ENCODE measurements at places on chromosomes 7 and 10. TPM values are rescaled to one million over a fixed set of nuclear protein-coding genes. Genes with fewer than 3 reads are reported as not detected.
A peak's percentile ranks its signal among the peaks of the same experiment; 100 is the strongest.

DNA sequence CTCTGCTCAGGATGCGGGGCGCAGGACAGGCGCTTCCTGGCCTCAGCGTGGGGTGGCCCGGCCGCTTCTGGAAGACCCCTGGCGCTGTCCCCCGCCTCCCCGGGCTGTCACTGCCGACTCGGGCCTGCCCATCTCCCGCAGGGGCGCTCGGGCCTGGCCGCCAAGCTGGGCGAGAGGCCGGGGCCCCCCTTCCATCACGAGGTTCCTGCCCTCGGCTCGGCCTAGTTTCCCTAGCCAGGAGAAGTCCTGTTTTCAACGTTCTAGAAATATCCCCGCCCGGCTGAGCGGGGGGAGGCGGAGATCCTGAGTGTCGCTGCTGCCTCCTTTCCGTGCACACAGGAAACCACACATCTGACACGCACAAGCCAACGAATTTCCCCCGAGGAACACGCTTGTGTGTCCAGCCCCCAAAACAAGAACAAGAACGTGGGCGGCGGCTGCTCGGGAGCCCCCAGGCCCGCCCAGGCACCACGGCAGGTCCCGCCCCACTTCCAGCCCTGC, 33.7 kb downstream of the AP5Z1 start:
- DNase-seq: no peak

Gene TMEM72
- not detected for total RNA-seq

DNA sequence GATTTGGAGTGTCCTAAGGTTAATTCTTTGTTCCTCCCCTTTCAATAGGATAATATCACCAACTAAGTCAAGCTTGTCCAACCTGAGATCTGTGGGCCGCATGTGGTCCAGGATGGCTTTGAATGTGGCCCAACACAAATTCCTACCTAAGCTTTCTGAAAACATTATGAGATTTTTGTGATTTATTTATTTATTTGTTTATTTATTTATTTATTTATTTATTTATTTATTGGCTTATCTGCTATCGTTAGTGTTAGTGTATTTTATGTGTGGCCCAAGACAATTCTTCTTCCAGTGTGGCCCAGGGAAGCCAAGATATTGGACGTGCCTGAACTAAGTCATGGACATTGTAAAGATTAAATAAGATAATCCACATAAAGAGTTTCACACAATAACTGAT, 446.0 kb downstream of the PARD3 start:
- no peak for DNase-seq

Gene GATA3
- under 0.01 TPM for total RNA-seq

DNA sequence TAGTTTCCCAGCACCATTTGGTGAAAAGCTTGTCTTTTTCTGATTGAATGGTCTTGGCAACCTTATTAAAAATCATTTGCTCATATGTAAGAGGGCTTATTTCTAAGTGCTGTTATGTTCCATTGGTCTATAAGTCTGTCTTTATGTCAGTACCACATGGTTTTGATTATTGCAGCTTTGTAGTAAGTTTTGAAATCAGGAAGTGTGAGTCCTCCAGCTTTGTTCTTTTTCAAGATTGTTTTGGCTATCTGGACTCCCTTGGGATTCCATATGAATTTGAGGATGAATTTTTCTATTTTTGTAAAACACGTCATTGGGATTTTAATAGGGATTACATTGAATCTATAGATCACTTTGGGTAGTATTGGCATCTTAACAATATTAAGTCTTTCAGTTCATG, 5.4 kb downstream of the KIF11 start:
- DNase-seq: no peak

DNA sequence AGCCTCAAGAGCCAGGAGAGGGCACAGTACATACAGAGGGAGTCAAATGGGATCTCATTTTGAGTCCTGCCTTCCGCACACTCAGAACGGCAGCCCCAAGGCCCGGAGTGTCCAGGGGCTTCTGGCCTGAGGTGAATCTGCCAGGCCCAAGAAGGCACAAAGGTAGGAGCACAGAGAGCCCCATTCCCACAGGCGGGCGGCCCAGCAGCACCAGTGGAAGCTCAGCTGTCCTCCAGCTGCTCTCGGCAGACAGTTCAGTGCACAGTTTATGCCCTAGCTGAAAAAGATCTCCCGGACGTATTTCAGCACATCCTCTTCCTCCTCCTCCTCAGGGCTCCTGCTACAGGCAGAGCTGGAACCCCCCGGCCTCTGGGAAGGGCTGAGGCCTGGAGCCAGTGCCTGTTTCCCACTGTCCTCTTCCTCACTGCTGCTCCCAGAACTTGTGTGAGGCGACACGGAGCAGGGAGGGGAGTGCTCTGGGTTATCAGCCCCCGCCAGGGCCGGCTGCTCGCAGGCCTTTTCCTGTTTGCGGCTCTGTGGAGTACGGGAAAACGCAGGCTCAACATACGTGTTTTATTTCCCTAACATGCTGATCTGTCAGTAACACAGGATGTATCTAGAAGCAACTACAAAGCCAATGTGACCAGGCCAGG, 4.0 kb downstream of the CYREN start:
- DNase-seq: peak; percentile 68

- no peak for DNase-seq
Observed at GRCh38 chr10:130018265-130018664, 54.2 kb upstream of the EBF3 start.

Gene CRPPA
- 1.3 TPM for total RNA-seq

Gene C10orf95
- total RNA-seq: 0.22 TPM

- no peak for DNase-seq
Observed at GRCh38 chr7:1725199-1725690, 55.2 kb downstream of the ELFN1 start.

DNA sequence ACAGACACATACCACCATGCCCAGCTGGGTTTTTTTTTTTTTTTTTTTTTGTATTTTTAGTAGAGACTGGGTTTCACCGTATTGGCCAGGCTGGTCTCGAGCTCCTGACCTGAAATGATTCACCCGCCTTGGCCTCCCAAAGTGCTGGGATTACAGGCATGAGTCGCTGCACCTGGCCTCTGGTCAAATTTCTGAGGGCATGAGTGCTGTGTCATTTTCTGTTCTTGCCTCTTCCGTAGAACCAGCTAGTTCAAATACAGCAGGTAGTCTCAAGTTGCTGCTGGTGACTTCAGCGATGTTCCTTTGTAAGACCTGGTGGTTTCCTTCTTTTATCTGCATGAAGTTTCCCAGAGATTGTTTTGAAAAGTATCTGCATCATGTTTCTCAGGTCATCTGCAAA, 134.8 kb upstream of the SHH start:
- peak; percentile 21 for DNase-seq

- DNase-seq: peak; percentile 42
Observed at GRCh38 chr10:73931767-73932619, 21.1 kb downstream of the PLAU start.

DNA sequence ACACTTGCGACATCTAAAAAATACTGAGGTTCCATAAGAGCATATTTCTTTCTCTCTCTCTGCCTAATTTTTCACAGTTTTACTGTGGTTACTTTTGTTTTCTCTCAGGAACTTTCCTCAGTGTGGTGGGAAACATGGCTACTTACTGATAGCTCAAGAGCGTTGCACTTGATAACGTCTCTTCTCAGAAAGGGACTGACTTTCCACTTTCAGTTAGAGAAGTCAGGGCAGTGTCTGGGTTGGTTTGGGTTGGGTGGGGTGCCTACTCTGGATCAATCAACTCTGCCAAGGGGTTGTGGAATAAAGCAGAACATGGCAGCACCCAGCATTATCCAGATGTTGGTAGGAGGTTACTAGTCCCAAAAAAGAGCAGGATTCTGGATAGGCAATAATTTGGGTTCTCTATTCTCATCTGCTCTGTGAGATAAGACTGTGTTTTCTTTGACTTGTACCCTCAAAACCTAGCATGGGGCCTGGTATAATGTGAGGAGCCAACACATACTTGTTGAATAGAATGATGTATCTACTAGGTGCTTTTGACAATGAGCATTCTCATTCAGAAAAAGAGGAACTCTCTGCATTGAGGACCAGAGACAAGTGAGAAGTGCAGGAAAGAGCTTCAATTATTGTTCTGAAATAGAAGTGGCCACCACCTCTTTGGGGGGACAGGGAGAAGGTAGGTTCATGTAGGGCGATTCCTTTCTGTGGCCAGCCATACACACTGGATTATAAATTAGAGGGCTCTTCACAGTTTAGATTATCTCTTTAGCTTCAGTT, 315.7 kb downstream of the REEP3 start:
- no peak for DNase-seq

Data from lung microvascular endothelial cell (primary cell).